ENCODE measurements at places on chromosomes 2 and 18. TPM values are rescaled to one million over a fixed set of nuclear protein-coding genes. Genes with fewer than 3 reads are reported as not detected.
A peak's percentile ranks its signal among the peaks of the same experiment; 100 is the strongest.

GRCh38 chr2:151733771-151734672, at the start of gene NEB:
Gene NEB (minus strand): TSS chr2:151734476. CDS start chr2:151733156, 1,320 bp downstream.
- H3K4me1 ChIP-seq: no peaks in the 10 kb centered on the region
- H3K27ac ChIP-seq: no peak within 1 kb of the TSS
- no peak for DNase-seq
- H3K36me3 ChIP-seq: no peaks in the 10 kb centered on the region
- no peaks in the 10 kb centered on the region for H3K27me3 ChIP-seq
- no peak within 1 kb of the TSS for H3K4me3 ChIP-seq

GRCh38 chr2:219632760-219633105, 5.3 kb downstream of the SLC4A3 start:
- no peak for DNase-seq
- peaks cover 5% of the 10 kb centered on the region for H3K4me1 ChIP-seq

DNA sequence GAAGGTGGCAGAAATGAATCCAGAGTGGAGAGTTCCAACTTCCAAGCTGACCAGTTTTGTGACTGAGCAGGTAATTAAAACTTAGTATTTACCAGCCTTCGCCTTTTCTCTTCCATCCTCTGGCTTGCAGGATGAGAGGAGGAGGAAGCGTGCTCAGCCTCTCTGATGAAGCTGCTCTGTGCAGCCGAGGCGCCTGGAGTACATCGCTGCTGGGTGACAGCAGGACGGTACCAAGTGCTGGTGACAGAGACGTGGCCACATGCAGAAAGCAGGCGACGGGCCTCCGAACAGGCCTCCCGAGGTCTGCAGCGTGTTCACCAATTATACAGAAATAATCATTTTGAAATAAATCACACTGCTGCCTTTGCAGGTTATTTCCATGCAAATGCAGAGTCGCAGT, 95.0 kb downstream of the MBP start:
- no peak for DNase-seq
- H3K4me1 ChIP-seq: no peaks in the 10 kb centered on the region
- H3K4me3 ChIP-seq: no peak overlapping the region
- H3K36me3 ChIP-seq: peaks cover 6% of the 10 kb centered on the region
- no peak overlapping the region for H3K27ac ChIP-seq
- H3K27me3 ChIP-seq: no peaks in the 10 kb centered on the region

GRCh38 chr2:188788621-188789020, 185.6 kb upstream of the COL3A1 start:
- no peaks in the 10 kb centered on the region for H3K27me3 ChIP-seq
- H3K36me3 ChIP-seq: no peaks in the 10 kb centered on the region
- peak overlapping the region; percentile 55 for H3K27ac ChIP-seq
- no peaks in the 10 kb centered on the region for H3K4me1 ChIP-seq
- H3K4me3 ChIP-seq: no peak overlapping the region

DNA sequence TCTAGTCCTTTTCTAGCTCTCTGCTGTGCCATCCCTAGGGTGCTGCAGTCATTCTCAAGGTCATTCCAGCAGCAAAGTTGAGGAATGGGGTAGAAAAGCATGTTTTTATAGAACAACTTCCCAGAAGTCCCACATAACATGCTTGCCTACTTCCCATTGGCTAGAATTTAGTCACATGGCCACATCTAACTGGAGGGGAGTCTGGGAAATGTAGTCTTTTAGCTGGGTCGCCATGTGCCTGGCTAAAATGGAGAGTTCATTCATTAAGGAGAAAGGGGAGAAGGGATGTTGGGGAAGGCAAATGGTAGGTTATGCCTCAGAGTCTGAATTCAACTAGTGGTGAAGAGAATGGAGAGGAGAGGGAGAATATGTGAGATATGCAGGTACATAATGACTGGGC, 85.7 kb downstream of the SLC4A3 start:
- no peak overlapping the region for H3K27ac ChIP-seq
- no peaks in the 10 kb centered on the region for H3K36me3 ChIP-seq
- no peak overlapping the region for H3K4me3 ChIP-seq
- no peaks in the 10 kb centered on the region for H3K4me1 ChIP-seq
- H3K27me3 ChIP-seq: no peaks in the 10 kb centered on the region
- no peak for DNase-seq

The GDF7 gene
- 0.15 TPM for total RNA-seq

The ABCG5 gene
- total RNA-seq: not detected

DNA sequence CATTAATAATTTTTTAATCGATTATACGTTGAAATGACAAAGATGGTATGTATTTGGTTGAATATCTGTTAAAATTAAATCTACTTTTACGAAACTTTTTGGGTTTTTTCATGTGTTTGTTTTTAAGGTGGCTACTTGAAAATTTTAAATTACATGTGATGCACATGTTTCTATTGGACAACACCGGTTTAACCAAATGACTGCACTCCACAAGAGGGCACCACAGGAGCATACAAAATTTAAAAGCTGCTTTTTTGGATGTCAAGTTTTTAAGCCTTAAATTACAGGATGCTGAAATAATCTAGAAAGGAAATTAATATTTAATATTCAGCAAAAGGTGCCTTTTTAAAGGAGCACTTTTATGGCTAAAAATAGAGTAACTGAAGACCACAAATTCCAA, 98.7 kb downstream of the ACVR1 start:
- DNase-seq: peak; percentile 57
- no peaks in the 10 kb centered on the region for H3K4me1 ChIP-seq
- H3K27ac ChIP-seq: no peak overlapping the region
- H3K27me3 ChIP-seq: no peaks in the 10 kb centered on the region

The PIGN gene
- 31.4 TPM for total RNA-seq

- no peak for DNase-seq
- no peaks in the 10 kb centered on the region for H3K36me3 ChIP-seq
- no peaks in the 10 kb centered on the region for H3K27me3 ChIP-seq
Measured at GRCh38 chr2:140353541-140353940, 1573.4 kb upstream of the NXPH2 start.
